Pulmonary artery endothelial cell (primary cell): ENCODE measurements at places on chromosomes 7 and 10.

DNA sequence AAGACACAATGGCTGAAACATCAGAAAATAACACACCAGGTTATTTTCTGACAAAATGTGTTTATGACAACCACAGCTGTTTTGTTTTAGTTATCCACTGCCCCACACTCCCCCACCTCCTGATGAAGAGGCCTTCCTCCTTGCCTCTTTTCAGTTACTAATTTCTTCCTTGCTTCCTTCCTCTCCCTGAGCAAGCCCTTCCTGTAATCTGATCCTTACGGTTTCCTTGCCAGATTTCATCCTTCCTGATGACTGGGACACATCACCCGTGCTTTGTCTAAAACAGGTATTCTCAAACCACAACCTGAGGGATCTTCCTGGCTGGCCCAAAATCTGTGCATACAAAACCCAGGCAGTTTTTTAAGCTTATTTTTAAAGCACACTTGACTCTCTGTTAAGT, 39.4 kb downstream of the CHST15 start:
- DNase-seq = no peak

GRCh38 chr10:69696073-69696731, 66.2 kb downstream of the FAM241B start:
- DNase-seq = peak; percentile 54

GRCh38 chr7:104900525-104901239, 113.3 kb upstream of the KMT2E start:
- DNase-seq = no peak

- no peak for DNase-seq
These were observed 1.2 kb downstream of the PIP4K2A start for GRCh38 chr10:22712956-22713852.

GRCh38 chr7:42617071-42617765, 294.7 kb downstream of the C7orf25 start:
- DNase-seq = no peak

- no peak for DNase-seq
These were observed 705.0 kb downstream of the AUTS2 start for GRCh38 chr7:70303309-70303708.

DNA sequence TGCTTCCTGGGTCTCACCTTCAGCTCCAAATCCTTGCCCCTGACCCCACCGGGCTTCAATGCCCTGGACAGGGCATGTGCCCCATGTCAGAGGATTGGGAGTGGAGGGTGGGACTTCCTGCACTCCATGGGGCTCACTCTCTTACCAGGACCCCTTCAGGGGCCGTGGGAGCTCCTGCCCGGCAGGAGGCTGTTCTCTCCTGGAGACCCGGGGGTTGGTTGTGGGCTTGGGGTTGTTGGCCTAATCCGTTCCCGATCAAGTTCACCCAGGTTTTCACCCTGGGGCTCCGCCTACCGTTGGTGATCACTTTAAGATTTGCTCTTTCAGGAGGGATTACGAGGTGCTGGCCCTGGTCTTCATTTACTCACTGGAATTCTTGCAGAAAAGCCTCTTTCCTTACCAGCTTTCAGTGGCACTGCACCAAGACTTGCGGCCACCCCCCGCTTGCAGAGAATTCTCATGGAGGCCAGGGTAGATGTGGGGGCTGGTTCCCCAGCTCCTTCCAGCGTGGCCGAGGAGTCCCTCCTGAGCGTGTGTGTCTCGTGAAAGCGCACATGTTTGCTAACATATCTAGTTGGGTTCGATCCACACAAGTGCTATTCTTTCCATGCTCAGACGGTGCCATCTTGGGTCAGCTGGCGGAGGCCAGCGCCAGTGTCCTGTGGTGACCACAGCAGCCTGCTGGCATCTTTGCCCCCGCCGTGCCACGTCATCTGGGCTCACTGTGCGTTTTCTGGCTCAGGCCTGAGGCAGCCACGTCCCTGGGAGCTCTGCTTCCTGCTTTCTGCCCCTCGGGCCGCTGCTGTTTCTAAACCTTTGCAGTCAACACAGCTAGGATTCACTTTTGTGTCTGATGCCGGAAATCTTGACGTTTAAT, 15.6 kb downstream of the PWWP2B start:
- no peak for DNase-seq

- DNase-seq = no peak
These were observed 255.3 kb downstream of the CELF2 start for GRCh38 chr10:11272915-11273389.

GRCh38 chr10:91614225-91614624, 18.6 kb downstream of the PPP1R3C start:
- DNase-seq = no peak

- DNase-seq = no peak
These were observed 63.7 kb upstream of the ZPBP start for GRCh38 chr7:50156706-50157105.

DNA sequence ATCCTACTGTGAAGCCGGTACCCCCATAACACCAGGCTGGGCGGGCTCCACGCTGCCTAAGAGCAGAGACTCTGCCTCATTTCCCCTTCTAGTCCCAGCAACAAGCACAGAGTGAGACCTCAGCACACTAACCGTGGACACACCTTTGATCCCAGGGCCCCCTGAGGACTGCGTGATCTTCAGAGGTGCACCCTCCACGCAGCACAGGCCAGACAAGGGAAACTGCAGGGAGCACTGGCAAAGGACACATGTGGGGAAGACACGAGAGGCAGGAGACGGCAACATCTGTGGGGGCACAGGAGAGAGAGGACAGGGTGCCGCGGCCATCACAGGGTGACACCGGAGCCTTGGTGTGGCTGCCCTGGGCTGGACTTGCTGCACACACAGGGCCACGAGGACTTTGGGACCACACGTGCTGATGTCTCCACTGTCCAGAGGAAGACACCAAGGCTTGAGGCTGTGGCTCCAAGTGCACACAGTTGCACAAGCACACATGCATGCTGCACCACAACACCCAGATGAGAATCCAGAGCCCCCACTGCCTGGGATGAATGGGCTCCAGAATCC, 128.8 kb downstream of the PTPRN2 start:
- DNase-seq = no peak

GRCh38 chr7:15143121-15143520, 240.6 kb upstream of the DGKB start:
- no peak for DNase-seq

DNA sequence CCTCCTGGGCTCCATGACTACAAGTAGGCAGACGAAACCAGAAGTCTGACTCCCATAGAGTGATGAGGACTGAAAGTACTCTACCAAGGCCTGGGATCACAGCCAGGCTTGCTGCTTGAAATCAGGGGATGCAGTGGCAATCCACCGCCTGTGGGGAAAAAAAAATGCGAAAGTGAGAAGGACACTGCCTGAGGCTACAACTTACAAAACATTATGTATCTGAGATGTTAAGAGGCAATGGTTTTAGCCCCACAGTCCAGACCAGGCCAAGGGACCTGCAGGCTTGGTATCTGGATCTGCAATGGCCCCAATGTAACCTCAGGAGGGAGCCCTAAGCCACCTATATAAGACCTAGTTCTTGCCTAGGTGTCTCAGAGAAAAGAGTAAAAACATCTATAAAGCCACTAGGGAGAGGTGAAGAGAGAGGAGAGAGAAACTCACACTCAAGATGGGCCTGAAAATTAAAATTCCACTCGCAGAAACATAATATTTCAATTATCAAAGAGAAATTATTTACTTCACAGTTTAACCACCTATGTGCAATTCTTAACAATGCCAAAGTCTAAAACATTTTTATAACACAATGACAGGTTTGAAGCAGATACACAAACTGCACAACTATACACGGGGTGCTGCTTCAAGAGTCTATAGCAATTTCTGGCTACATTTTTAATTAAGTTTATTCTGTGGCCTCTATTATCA, 13.9 kb downstream of the DNAJC1 start:
- no peak for DNase-seq

GRCh38 chr7:1968397-1969111, 264.2 kb downstream of the MAD1L1 start:
- no peak for DNase-seq

GRCh38 chr7:52794621-52795020, 240.8 kb upstream of the POM121L12 start:
- DNase-seq = no peak

- no peak for DNase-seq
These were observed 161.3 kb upstream of the SHH start for GRCh38 chr7:155973451-155973997.

DNA sequence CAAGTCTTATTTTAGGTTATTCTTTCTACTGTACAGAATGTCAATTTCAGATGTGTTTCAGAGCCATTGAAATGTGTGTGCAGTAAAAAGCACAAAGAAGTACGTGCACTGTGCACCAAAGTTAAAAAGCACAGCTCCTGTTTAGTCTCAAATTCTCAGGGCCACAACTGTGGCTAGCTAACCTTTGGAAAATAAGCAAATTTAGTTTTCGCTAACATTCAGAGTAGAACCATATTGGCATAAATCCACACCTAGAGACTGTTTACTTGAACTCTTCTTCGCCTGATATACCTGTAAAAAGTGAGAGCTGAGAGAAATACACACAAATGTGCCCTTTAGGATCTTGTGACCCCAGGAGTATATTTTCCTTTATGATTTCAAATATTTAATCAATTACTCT, 353.9 kb downstream of the TFEC start:
- DNase-seq = no peak

DNA sequence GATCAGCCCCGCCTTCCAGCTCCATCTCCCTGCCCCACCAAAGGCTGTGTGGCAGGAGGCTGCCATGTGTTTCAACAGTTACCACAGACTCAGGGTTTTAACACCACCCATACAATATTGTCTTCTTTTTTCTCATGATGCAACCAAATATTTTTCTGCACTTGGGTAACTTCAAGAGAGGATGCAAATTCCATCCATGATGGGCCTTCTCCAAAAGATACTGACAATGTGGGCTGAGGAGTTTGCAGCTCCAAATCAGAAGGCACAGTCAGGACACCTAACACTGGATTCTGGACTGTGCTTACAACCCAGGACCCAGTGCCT, 347.9 kb downstream of the GRID1 start:
- DNase-seq = no peak

DNA sequence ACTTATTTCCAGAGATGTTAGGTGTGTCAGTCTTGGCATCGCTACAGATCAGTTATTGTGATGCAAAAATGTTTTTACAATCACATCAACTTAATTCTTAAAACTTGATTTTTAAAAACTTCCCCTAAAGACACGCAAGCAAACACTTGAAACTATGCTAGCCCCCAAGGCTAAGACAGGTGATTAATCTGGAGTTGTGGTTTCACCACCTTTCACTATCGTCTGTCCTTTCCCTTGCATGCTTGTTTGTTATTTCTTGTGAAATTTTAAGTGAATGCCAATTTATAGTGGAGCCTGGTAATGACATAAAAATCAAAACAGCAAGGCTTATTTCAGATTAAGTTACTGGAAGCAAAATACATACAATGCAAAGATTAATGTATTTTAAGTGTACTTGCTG, 70.4 kb downstream of the SLC35B4 start:
- no peak for DNase-seq

DNA sequence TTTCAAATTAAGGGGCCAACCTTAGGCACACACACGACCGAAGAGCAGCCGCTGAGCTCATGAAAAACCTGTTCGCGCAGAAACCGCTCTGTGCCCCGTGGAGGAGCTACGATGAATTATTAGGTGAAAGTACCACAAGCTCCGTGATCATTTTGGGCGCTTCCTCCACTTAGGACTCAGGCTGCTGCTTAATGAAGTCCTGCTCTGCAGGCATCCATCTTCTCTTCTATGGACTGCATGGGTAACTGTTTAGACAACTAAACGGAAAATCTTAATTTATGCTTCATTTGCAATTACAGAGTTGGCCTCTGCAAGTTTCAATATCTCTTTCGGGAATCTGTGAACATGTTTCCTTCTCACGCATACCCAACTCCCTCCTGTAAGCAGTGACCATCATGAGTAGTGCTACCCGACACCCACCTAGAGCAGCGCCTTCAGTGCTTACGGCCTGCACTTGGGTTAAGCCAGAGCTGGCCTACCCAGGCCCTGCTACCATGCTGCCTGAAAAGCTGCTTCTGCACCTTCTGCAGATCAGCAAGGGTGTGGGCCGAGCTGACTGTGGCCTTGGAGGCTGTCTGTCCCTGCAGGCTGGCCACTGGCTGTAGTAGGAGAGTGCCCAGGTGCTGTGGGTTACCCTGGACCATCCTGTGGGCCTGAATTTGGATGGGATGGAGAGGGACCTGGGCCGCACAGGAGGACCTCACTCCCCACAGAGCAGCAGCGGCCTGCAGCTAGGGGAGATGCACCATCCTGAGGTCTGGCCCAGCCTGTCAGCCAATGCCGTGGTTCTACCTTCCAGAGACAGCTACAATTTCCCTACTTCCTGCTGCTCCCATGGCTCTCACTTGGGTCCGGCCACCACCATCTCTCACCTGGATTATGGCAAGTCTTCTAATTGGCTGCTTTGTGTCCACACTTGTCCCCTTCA, 36.0 kb downstream of the GNA12 start:
- no peak for DNase-seq

DNA sequence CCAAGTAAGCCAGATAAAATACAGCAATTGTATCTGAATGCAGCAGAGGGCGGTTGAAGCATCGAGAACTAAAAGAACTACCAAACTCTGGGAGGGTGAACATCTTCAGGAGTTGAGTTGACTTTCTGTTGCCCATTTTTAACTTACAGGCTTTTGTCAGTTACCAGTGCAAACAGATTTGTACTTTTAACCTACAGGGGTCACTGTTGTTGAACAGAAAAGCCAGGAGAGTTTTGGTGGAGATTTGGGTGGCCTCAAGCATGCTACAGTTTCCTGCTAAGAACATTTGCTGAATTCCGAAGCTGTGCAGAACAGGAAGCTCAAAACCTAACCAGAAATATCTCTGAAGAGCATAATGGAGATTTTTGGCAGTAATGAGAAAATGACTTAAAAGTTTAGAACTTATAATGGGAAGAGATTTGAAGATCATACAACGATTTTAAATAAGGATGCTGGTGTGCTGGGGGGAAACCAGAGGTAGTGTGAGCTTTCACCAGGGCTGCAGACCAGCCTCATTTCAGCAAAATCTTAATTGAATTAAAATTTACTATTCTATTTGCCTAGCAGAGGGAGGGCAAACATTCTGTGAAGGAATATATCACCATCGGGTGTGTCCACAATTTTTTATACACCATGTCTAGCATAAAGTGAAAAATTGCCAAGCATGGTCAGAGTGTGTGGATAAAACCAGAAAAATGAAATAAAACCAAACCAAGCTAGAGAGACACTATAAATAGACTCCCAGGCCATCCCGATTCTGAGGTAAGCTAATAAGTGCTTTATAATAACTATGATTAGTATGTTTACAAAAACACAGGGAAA, 208.6 kb upstream of the CCDC6 start:
- DNase-seq = peak; percentile 22

DNA sequence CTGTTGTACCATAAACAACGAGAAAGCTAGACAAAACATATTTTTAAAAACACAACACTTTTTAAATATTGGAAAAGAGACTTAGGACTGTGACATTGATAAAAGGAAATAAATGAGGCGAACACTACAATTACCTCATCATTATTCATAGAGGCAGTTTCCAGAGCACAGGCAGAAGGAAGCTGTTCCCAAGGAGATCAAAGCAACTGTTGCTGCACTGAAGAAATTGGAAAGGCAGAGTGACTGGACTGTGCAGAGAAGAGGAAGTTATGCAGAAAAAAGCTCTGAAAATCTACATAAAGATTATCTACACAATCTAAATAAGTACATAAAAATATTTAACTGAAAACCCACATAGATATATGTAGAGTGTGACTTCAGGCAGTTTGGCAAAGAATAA, 32.8 kb downstream of the MYO3A start:
- no peak for DNase-seq

- no peak for DNase-seq
These were observed 275.0 kb downstream of the PTEN start for GRCh38 chr10:88138319-88138848.

GRCh38 chr7:45921699-45922519, 837 bp upstream of the IGFBP3 start:
- no peak for DNase-seq
